NCI-H1105 treated with DMSO at 0.1 percent for 48 hours (cell line): ENCODE measurements at places on chromosomes 2 and 18.
A peak's percentile ranks its signal among the peaks of the same experiment; 100 is the strongest.

- peak; percentile 21 for DNase-seq
Measured at GRCh38 chr2:231648579-231649174, 56.0 kb downstream of the TEX44 start.

DNA sequence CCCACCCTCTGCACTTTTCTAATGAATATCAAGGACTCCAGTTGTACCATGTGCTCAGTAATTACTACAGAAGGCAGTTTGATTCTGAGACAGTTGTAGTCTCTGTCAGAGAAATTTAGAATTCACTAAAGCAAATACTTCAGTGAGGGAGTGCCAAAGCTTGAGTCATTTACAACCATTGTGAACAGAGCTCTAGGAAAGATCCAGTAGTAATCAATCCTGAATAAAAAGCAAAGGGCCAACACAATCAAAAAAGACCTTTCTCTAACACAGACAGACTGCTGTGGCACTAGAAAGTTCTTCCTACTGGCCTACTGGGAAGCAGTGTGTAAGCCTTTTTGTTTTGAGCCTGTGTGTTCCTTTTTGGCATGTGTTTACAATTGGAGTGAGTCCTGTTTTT is 135.6 kb upstream of the UNC80 start:
- no peak for DNase-seq

DNA sequence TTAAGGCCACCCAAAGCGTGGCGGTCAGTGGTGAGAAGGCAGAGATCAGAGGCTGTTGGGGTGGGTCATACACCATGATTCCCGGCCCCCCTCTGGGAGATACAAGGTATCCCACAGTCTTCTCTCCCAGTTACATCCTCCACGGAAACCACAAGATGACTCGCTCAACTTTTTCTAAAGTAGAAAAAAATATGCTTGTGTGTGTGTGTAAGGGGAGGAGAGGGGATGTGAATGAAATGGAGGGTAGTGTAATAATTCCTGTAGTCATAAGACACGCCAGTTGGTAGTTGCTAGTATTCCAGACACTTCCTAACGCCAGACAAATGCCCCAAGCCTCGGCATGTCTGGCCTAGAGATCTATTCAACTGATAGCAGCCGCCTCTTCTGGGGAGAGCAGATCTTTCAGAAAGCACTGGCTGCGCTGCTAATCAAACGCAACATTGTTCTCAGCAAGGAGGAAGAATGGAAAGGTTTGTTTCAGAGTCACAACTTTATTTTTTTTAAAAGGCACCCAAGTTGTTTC is 143.5 kb downstream of the TGIF1 start:
- DNase-seq = peak; percentile 66

DNA sequence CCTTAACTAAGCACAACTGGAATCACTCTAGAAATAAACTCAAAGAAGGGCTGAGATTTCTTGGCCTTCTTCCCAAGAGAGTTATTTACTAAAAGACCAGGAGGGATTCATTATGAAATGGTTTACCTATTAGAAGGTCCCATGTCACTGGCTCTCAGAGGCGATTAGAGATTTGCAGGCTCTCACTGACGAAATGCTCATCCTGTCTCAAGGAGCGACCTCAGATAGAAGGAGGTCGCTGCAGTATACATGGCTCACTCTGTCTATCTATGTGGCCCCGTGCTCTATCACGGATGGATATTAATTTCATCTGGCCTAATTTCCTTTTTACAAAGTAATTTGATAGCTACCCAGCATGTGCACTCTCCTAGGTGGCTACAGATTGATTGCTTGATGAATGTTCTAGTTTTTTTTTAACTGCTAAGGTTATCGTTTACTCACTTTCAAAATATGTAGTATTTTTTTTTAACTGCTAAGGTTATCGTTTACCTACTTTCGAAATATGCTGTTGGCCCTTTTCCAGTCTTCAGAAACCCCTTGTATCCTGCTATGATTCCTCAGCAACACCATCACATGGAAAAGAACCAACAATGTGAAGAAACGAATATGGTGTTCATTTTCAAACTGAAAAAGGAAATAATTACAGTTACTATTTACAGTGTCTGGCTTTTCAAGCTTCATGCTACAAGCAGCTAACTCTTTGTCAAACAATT is 9.1 kb downstream of the SMIM21 start:
- peak; percentile 6 for DNase-seq

DNA sequence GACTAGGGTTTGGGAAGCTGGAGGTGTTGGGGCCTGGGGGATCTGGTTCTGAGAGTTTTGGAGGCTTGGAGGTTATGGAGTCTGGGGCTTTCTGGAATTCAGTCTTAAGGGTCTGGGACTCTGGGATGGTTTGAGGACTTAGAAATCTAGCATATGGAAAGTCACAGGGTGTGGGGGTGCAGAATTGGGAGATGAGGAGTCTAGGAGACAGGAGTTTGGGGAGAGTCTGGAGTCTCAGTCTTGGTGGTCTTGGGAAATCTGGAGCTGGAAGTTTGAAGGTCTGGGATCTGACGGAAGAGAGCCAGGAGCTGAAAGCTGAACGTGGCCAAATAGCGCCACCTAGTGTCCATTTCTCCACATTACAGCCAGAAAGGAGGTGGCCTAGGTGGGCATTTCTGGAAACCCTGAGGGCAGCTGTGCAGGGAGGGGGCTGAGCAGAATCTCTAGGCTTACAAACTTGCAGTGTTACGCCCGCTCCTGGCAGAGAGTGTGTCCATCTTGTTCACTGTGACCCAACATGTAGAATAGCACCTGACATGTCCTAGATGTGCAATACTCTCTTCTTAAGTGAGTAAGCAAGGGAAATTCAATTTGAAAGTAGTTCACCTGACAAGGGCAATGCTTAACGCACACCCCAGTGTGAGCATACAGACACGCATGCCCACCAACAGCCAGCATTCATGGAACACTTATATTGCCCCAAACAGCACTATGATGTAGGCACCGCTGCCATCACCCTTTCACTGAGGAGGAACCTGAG is 204.8 kb downstream of the TFCP2L1 start:
- DNase-seq = peak; percentile 43

- DNase-seq = no peak
Measured at GRCh38 chr2:151459358-151459757, 49.7 kb downstream of the RIF1 start.

DNA sequence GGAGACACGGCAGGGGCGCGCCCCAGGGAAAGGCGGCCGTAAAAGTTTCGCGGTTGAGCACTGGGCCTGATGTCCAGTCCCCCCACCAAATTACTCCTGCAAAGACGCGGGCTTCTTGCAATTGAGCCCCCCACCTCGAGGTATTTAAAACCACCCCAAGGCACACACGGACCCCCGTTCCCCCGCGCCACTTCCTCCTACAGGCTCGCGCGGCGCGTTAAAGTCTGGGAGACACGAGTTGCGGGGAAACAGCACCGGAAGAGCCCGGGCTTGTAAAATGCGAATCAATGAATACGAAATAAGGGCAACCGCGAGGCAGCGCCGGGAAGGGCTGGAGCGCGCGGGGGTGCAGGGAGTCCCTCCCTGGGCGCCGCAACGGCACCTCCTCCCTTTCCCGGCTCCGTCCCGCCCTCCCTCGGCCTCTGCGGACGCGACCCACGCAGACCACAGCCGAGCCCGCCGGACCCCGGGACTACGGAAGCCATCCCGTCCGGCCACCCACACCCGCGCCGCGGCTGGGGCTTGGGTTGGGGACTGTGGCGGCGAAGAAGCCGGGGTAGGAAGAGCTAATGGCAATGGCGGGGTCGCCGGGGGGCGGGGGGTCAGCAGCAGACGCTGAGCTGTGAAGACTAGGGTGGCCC is 918 bp upstream of the NETO1 start:
- no peak for DNase-seq

- DNase-seq = no peak
Measured at GRCh38 chr2:152542995-152543481, 174.2 kb downstream of the PRPF40A start.

DNA sequence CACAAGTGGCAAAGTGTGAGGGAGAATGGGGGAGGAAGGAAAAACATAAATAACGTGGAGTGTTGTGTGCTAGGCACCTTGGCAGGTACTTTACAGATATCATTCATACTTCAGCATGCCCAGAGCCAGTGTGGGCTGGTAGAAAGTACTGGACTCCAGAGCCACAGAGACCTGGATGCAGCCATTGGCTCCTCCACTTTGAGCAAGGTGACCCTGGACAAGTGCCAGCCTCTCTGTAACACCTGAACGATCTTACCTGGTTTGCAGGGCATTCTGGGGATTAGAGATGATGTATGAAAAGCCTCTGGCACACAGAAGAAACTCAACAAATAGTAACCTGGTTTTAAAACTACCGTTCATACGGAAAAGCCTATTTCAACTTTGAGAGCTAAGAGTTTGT is 6.3 kb downstream of the LOXHD1 start:
- DNase-seq = peak; percentile 8

DNA sequence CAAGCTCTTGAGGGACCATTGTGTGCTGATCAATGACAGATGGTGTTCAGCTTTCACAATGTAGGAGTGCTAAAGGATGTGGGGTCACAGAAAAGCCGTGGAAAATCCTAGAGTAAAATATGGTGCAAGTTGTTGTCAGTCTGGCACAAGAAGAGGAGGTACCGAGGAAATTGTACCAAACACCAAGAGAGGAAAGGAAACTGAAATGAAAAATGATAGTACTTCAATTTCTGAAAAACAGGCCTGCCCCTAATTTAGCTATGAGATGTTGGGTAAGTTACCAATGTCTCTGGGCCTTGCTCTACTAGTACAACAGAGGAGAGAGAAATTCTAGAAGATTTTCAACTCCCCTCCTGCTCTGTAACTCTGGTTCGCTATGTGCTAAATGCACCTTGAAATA is 78.8 kb upstream of the PELI1 start:
- DNase-seq = no peak

GRCh38 chr2:232097260-232097659 is 135.7 kb downstream of the DIS3L2 start:
- no peak for DNase-seq

- no peak for DNase-seq
Measured at GRCh38 chr2:50225021-50225928, 806.7 kb downstream of the NRXN1 start.

DNA sequence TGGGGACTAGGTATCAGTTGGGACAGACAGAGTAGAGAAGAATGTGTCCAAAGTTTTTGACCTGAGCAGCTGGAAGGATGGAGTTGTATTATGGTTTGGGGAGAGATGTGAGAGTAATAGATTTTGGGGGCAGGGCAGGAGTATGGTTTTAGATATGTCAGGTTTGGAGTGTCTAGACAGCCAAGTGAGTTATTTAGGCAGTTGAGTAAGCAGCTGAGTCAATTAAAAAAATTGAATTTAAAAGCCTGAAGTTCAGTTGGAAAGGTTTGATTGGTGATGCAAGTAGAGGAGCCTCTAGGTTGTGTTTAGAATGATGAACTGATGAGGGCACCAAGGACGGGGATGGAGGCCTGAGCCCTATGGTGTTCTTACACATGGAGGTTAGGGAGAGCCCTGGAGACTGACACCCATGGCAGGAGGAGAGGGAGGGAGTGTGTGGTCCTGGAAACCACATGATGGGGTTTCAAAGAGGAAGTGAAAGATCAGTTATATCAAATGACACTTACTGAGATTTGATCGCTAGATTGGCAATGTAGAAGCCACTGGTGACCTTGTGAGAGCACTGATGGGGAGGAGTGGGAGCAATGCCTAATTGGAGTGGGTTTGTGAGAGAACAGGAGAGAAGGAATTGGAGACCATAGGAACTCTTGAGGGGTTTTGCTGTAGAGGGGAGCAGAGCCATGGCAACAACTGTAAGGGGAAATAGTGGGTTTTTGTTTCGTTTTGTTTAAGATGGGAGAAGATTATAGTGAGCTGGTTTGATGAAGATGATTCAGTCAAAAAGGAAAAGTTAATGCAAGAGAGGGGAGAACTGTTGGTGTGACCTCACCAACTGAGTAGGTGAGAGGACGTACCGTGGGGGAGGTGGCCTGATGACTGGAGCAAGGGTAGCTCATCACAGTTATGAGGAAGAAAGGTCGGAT is 10.3 kb downstream of the ITGA6 start:
- no peak for DNase-seq

- DNase-seq = peak; percentile 72
Measured at GRCh38 chr2:1769703-1770422, 25.5 kb upstream of the PXDN start.

- no peak for DNase-seq
Measured at GRCh38 chr18:51999351-51999750, 340.6 kb upstream of the DCC start.

DNA sequence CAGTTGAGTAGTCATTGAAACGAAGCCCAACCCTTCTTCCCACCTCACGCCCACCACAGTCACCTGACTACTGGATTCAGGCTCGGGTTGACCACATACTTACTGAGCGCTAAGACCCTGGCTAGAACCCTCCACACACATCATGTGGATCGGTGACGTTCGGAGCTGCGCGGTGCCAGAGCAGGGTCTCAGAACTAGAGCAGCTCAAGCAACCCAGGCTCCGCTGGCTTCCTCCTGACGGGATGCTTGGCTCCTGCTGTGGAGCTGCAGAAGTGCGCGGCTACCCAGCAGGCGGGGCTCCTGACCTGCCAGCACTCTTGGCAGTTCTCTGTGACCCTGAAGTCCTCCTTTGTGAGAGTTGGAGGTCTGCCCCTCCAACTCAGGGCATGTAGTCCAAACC is 90.6 kb upstream of the MBOAT2 start:
- DNase-seq = no peak

GRCh38 chr2:144159240-144159639 is 360.7 kb downstream of the ZEB2 start:
- DNase-seq = no peak

- no peak for DNase-seq
Measured at GRCh38 chr18:44518666-44519065, 162.0 kb upstream of the SETBP1 start.

GRCh38 chr18:28582724-28583123 is 405.8 kb upstream of the CDH2 start:
- no peak for DNase-seq

- no peak for DNase-seq
Measured at GRCh38 chr2:191933307-191934105, 86.6 kb upstream of the CAVIN2 start.

GRCh38 chr2:62334440-62335058 is 138.6 kb downstream of the B3GNT2 start:
- DNase-seq = no peak

- peak; percentile 15 for DNase-seq
Measured at GRCh38 chr2:129443235-129443864, 536.1 kb upstream of the RAB6C start.

- DNase-seq = no peak
Measured at GRCh38 chr2:62054029-62054791, 141.7 kb upstream of the B3GNT2 start.

DNA sequence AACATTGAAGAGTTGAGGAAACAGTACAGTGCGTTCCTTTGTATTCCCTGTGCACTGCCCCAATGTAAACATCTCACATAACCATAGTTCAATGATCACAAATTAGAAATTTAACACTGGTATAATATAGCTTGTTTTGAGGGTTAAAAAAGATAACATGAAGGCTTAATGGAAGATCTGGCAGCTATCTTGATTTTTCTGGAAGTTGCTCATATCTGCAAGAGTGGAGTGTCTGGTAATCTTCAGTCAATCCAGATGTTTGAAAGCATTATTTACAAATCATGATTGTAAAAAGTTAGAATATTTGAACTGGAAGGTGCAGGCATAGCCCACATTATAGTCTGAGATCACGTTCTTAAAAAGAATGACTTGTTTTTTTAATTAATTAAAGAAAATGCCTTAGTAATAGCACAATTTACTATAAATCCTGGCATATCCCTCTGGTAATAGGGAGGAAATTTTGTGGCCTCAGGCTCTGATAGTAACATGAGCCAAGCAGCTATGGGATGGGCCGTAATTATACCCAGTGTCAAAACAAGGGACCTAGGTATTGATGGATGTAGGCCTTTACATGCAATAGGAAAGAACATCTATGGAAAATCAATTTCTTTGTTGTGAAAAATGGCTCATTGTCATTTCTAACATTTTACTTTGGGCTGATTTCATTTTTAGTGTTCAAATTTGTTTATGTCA is 418.0 kb downstream of the THSD7B start:
- no peak for DNase-seq

GRCh38 chr2:96344011-96344410 is 8.4 kb downstream of the NCAPH start:
- no peak for DNase-seq
